KG1 (cell line): ENCODE measurements at places on chromosomes 13 and 19.

- no peak for DNase-seq
Measured at GRCh38 chr13:61880578-61881283, 465.1 kb upstream of the PCDH20 start.

DNA sequence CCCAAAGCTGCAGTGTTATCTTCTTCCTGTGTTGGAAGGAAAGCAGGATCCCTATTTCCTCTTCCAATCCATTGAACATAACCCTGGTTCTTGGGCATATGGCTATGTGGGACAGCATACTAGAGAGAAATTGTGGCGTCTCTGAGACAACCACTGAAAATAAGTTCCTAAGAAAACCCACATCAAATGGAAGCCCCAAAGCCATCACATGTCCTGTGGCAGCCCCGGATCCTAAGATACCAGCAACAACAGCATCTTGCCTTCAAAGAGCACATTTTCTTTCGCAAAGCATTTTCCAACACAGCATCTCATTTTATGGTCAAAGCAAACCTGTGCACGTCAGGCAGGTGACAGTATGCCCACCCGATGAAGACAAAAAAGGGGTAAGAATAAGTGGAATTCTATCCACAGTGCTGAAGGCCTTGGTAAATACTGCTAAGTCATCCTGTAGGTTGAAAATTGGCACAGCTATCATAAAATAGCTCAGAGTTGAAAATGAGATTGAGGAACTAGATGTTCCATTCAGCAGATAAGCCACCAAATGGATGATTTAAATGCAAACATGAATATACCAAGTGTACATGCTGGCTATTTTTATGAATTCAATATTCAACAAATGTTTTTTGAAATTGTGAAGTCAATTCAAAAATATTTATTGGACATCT, 232.2 kb downstream of the DLEU7 start:
- no peak for DNase-seq

GRCh38 chr13:109105899-109106298, 476.5 kb downstream of the MYO16 start:
- DNase-seq: no peak

DNA sequence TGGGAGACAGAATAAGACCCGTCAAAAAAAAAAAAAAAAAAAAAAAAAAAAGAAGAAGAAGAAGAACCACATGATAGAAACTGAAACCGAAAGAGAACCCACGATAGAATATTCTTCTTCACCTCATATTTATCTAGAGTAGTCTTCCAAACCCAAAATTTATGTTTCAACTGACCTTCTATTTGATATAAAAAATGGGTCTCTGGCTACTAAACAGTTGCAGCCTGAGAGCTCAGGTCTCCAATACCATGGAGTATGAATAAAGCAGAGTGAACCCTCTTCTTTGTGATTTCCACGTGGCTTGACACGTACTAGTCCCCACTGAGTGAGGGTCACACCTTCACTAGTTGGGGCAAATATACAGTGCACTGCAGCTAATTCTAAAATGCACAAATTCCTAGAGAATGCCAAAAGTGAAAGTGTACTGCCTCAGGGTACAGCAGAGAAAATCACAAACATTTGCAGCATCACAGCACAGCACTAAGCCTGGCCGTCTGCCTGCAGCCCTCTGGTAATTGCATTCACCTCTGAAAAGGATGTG, 30.8 kb upstream of the RFC3 start:
- DNase-seq: peak; percentile 64

DNA sequence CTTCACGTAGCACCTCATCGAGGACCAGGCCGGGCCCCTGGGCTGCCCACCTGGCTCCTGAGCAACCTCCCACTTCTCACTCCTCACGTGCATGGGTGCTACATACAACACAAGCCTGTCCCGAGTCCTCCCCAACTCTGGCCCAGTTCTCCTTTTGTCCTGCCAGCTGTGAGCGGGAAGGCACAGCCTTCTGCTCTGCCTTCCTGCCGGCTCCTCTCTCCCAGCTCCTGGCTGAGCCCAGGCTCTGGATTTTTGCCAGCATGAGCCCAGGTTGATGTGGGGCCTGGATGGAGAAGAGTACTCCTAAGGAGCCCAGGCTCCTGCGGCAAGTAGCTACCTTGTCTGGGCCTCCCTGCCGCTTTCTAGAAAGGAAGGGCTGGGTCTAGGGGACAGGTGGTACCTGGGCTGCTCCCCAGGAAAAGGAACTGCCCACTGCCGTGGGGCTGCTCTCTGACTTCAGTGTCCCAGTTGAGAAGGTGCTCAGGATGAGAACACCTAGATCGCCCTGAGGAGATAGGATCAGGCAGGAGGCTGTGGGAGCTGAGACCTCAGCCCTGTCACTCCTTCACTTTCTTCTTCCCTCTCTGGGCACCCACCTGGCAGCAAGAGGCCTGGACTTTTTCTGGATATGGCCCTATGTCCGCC, 23.6 kb downstream of the LYL1 start:
- no peak for DNase-seq

DNA sequence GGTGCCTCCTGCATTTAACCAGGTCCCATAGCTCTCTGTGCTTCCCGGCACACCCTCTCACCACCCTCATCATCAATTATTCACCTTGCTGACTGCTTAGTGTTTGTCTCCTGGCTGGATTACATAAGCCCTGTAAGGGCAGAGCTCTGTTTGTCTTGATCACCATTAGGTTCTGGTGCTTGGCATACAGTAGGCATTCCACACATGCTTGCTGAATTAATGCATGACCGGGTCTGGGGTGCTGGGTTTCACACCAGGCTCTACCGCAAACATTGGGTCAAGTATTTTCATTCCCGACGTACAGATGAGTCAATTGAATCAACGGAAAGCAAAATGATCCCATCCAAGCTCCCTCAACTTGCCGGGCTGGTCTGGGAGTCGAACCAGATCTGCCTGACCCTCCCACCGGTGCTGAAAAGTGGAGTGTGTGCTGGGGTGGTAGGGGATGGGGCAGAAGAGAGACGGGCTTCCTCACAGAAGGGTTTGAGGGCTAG, 28.5 kb downstream of the VAV1 start:
- no peak for DNase-seq

- no peak for DNase-seq
Measured at GRCh38 chr19:1551068-1552040, 16.8 kb downstream of the MEX3D start.

DNA sequence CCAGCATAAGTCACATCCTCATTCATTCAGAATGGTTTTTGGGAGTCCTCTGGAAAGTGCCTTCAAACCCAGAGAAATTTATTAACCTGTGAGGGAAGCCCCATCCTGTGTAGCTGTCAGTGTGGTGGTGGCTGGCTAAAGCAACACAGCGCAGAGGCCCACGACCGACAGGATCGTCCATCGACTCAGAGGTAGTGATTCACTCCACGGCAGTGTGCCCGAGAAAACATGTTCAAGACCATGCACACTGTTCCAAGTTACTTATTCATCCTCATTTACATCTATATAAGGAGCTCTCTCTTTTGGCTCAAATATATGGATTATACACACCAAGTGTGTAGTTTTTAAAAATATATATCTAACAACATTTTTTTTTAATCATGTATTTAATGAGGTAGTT, 96.3 kb upstream of the SLC15A1 start:
- no peak for DNase-seq

GRCh38 chr19:51687791-51688670, 5.1 kb upstream of the SPACA6 start:
- DNase-seq: no peak

- no peak for DNase-seq
Measured at GRCh38 chr13:109021558-109021957, 392.1 kb downstream of the MYO16 start.
